Stimulated activated CD4-positive, alpha-beta T cell treated with anti-CD3 and anti-CD28 coated beads, Interleukin-4, amount 100 ng/mL, for 24 hours (primary cell): ENCODE measurements at places on chromosomes 12 and 14.

GRCh38 chr12:57164966-57165625 lies 17.7 kb upstream of the LRP1-AS start:
- no peak for DNase-seq

DNA sequence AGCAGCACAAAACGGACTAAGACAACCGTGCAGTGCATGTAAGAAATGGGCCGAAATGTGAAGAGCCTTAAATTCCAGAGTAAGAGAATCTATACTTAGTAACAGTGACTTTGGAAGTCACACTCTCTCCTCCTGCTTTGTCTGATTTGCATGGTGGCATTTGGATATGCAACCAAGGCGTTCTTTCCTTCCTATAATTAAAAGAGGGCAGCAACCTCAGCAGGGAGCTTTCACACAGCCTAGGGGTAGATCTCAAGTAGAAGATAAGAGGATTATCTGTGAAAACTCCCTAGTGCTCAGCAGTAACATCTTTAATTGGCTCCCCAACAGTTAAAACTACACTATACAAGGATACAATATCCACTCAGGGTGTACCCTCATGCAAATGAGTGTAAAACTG lies 16.5 kb downstream of the GMFB start:
- no peak for DNase-seq

DNA sequence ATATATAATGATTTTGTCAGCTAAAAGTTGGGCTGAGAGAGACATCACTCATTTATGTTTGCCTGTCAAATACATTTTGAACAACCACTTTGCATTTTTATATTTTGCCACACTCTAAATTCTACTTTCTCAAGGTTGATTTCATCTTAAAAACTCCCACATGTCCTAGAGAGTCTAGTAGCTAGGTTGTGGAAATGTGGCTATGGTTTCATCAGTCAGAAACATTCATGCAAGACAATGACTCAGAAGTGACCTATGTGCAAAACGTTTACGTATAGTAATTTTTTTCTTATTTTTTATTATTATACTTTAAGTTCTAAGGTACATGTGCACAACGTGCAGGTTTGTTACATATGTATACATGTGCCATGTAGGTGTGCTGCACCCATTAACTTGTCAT lies 27.4 kb upstream of the PRKD1 start:
- no peak for DNase-seq

DNA sequence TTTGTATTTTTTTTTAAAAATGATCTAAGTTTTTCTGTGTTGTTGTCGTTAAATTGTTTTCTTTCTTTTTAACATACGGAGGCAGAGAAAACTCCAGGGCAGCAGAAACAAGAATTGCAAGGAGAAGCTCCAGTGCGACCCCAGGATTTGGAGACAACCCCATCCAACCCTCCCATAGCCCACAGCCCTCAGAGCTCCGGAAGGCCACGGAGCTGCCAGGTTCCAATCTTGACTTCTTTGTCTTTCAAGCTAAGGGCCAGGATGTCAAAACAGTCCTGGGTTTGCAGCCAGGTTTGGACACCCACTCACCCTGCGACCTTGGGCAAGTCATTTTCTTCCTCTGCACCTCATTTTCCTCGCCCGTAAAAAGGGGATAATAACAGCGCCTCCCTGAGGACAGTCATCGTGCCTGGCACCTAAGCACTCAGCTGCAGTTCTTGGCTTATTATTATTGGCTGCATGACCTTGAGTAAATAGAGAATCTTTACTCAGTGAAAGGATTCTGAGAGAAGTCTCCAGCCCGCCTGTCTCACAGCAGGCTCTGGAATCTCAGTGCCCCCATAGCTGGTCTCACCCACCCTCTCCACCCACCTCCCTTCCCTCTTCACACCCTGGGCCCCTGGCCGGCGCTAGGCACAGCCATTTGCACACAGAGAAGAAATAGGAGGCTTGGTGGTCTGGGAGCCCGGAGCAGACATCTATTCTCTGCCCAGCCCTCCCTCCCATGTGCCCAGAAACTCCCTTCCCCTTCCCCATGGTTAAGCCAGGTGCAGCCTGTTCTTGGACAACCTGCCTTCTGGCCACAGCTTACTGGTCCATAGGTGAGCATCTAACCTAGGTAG lies 79.4 kb upstream of the BCL11B start:
- no peak for DNase-seq

DNA sequence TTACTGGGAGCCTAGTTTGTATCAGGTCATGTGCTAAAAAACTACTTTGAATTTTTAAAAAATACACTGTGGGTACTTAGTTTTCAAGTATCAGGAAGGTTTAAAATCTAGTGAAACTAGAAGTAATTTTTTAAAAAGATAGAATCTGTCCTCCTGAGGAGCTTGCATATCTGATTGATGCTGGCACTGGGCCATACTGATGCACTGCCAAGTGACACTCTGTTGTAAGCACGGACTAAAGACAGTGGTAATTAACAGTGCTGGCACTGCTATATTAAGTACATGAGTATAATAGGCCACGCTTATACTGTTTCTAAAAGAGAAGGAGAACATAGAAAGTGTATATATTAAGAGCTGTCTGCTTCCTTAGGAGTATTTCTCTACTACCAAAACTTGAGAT lies 10.0 kb upstream of the TBC1D30 start:
- DNase-seq, result no peak

DNA sequence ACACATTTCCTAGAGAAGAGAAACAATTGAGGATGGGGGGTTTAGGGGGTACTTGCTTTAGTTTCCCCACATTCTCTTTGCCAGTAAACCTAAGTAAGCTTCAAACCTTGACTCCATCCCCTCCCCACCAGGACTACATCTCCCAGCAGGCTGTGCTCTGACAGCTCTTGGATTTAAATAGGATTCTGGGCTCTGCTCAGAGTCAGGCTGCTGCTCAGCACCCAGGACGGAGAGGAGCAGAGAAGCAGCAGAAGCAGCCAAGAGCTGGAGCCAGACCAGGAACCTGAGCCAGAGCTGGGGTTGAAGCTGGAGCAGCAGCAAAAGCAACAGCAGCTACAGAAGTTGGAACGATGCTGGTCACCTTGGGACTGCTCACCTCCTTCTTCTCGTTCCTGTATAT lies 20.6 kb downstream of the RDH12 start:
- DNase-seq, result no peak

GRCh38 chr12:111196532-111196931 lies 172.4 kb downstream of the PHETA1 start:
- no peak for DNase-seq

- no peak for DNase-seq
Measured at GRCh38 chr12:48813465-48814261, 4.6 kb upstream of the CACNB3 start.

DNA sequence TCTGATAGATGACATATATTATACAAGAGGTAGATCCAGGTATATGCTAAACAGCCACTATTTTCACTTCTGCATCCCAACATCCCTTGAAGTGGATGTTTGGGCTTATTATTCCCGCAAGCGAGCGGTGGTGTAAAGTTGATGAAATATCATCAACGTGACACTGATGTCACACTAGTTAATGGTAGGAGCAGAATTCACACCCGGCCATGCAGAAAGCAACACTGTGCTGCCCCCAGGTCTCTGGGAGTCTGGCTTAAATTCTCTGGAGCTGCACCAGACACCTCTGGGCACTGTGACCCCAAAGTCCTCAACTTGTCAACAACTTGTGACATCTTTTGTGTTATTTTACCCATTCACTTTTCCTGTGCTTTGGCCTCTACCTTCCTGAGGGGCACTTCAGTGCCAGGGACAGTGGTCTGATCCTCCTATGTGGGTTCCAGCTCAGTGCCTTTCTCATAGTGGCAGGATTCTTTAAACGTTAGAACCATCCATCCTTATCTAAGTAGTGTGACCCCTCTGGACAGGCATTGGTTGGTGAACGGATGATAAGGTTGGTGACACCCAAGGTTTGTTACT lies 952 bp downstream of the DRAM1 start:
- no peak for DNase-seq

DNA sequence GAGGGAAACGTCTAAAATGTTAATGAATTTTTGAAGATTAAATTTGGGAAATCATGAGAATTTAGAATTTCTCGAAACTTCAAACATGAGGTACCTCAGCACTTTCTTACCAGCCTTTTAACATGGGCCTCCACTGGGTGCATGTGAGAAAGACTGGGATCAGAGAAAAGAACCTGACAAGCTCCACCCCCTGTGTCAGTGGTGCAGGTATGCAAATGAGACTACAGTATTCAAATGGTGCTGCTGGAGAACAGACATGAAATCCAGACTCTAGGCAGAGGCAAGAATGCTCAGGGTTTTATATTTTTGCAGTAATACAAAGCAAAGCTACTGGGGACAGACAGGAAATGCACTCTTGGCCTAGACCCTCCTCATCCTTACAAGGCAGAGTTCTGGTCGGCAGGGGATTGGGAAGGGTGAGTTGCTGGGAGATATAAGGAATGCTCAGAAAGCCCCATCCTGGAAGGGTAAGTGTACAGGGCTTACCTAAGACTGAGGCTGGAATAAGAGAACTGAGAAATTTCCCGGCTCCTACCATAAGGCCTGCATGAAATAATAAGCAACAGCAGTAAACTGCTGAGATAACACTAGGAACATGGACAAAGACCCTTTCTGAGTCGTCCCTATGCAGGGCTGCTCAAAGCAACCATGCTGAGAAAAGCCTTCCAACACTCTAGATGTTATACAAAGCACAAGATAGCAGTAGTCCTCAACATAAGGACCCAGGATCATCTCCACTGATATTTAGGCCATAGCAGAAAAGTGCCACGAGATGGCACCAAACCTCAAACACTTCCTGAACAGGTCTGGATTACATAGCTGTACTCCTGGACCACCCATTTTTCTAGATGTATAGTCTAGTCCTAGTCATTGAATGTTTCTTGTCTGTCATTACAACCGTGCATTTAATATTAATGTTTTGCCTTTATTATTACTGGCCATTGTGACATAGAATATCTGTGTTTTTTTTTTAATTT lies 260.8 kb downstream of the RASSF9 start:
- DNase-seq, result no peak

- DNase-seq, result no peak
Measured at GRCh38 chr14:103123634-103124500, 606 bp downstream of the TNFAIP2 start.

DNA sequence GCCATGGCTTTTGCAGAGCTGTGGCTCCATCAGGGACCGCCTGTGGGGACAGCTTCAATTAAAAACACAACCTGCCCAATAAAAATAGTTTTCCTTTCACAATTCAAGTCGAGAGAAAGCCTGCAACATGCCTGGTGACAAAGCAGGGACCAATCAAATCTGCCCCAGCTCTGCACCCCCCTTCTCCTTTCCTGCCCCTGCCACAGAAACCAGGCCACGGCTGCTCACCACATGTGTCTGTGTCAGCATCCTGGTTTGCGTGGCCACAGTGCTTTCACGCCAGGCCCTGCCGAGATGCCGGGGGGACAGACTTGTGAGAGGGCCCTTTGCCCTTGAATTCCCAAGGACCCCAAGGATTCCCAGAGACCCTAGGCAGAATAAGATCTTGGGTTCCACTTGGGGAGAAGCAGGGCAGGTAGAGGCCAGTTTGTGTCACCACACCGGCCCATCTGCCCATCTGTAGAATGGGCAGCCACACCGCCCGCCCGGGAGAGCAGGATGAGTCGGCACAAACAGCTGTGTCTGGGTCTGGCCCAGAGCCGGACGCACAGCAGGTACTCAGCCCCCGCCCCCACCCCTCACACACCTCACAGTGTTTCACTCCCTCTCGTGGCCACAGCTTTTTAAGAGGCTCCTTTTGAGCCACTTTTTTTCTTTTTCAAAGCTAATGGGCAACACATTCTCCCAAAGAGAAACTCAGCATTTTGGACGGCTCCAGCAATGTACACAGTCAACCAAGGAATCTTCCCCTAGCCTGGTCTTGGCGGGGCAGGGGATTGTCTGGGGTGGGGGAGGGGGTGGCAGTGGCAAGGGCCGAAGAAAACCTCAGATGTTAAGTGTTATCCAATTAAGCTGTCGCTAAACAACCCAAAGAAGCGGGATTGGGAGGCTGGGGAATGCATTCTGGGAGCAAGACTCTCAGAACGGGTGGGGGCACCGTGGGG lies 41.5 kb downstream of the BCL11B start:
- peak; percentile 81 for DNase-seq

GRCh38 chr14:80988192-80988591 lies 32.8 kb downstream of the TSHR start:
- DNase-seq, result no peak

GRCh38 chr14:90242444-90242843 lies 13.9 kb upstream of the PSMC1 start:
- no peak for DNase-seq

GRCh38 chr12:50085615-50086072 lies 502 bp downstream of the SMARCD1 start:
- DNase-seq, result no peak

- no peak for DNase-seq
Measured at GRCh38 chr12:46024099-46024498, 33.7 kb upstream of the SCAF11 start.

DNA sequence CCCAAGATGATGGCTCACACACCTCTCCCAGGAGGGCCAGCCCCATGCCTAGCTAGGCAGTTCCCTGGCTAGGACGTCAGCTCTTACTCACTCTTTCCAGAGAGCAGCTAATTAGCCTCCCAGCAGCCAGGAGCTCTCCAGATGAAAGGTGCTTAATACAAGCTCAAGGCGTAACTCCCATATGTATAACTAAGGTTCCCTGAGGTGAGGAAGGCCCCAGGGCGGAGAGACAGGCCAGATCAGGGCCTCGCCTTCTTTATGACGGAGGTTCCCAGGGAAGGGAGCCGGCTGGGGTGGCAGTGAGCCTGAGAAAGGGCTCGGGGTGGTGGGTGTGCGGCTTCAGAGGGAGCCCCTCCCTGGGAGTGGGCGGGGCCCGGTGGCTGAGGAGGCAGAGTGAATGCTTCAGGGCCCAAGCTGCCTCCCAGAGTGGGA lies 26.4 kb upstream of the ZFP36L1 start:
- DNase-seq, result peak; percentile 52

- DNase-seq, result no peak
Measured at GRCh38 chr14:73428353-73428824, 30.0 kb downstream of the NUMB start.

DNA sequence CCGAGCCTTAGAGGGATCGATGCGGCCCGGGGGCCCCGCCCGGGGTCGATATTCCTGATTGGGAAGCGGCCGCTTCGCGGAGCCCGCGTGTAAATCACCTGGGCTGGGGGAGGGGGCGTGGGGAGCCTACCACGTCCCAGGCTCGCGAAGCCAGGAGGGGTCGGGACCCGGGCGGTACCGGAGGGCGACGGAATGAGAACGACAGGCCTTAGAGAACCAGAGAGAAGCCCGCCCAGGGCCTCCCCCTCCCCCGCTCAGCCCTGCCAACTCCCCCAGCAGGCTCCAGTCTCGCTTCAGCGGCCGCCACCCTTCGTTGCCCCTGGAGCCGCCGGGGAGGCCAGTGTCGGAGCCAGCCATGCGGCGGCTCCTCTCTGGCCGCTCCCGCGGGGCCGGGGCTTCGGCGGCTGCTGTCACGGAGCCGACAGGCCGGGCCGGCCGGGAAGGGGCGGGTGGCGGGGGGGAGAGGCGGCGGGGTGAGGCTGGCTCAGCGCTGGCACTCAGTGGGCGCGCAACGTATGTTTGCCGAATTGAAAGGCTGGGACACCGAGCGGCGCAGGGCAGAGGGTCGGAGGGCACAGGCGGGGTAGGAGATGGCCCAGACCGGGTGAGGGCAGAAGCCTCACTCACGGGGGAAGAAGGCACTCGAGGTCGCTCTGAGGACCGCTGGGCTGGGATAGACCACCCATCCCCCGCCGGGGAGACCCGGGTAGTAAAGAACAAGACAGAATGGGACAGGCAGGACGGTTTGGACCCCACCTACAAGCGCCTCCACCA lies 1.4 kb upstream of the DNAJC22 start:
- DNase-seq, result no peak
